ENCODE measurements at places on chromosomes 12 and 14.
A peak's percentile ranks its signal among the peaks of the same experiment; 100 is the strongest.

- DNase-seq = no peak
Measured at GRCh38 chr12:117044790-117045159, 54.4 kb downstream of the TESC start.

GRCh38 chr14:96091149-96091693 lies 52.1 kb downstream of the C14orf132 start:
- DNase-seq = peak; percentile 65

DNA sequence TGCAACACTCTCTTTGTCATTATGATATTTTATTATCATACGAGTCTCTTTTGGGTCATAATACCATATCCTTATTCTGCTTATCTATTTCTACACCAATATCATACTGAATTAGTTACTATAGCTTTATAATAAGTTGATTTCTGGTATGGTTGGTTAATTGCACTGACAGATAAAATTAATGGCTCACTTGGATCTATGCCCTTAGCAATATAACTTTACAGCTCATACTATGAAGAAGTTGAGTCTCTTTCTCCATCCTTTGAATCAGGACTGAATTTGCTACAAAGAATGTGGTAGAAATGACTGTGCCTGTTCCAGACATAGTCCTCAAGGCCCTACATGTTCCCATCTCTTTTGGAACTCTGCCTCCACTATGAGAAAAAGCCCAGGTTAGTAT lies 139.7 kb upstream of the DYRK2 start:
- DNase-seq = no peak

GRCh38 chr12:49901026-49901425 lies 2.7 kb downstream of the FAIM2 start:
- no peak for DNase-seq

DNA sequence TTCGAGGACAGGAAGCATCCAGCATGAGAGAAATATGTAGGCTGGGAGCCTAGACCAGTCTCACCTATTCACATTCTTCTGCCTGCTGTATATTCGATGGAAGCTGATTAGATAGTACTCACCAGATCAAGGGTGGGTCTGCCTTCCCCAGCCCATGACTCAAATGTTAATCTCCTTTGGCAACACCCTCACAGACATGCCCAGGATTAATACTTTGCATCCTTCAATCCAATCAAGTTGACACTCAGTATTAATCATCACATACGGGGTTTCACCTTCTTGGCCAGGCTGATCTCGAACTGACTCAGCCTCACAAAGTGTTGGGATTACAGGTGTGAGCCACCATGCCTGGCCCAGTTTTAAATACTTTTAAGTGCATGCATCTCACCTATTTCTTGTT lies 30.5 kb upstream of the SLC10A1 start:
- no peak for DNase-seq

DNA sequence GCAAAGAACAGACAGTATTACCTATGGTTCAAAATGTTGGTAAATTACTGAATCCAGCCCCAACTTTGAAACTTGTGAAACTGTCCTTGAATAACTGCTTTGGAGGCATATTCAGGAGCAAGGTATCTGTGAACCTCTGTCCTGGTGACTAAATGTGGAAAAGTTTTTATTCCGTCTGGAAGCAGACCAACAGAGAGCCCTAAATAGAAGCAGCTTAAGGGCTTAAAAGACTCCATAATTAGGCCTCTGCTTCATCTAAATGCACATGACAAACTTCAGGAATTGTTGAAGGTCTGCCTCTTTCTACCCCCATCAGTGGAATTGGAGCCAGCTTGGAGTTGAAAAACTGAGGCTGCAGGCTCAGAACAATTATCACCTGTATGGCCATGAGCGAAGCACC lies 276.5 kb downstream of the KCNH5 start:
- DNase-seq = no peak

GRCh38 chr12:57692500-57692899 lies 1.4 kb upstream of the OS9 start:
- no peak for DNase-seq

GRCh38 chr14:32012571-32012970 lies 64.5 kb upstream of the ARHGAP5 start:
- no peak for DNase-seq

DNA sequence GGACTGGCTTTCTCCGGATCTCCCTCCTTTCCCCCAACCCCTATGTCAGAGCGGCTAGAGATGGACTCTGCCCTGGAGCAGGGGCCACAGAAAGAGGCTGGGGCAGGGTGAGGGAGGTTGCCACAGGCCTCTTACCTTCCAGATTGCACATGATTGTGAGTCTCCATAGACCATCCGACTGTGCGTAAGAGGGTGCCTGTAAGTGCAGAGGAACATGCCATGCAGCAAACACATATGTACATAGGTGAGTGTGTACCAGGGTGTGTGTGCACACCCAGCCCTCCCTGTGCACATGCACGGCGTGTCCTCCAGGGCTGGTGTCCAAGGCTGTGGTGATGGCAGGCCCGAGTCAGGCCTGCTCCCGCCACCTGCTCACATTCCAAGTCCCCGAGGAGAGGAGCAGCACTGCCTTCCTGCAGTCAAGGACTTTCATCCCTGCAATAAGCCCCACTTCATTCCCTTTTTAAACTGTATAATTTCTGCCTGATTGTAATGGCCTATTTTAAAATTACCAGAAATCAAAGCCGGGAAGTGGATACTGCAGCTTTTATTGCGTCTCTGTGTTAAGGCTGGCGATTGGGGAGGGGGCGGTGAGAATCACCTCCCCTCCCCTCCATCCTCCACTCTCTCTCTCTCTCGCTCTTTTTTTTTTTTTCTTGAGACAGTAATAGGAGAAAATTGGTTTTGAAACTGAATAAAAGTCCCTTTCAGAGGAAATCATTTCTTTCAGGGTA lies 28.5 kb downstream of the FAM222A start:
- DNase-seq = no peak

GRCh38 chr14:37253905-37254304 lies 56.2 kb downstream of the MIPOL1 start:
- DNase-seq = no peak

GRCh38 chr14:77124345-77125280 lies 17.0 kb downstream of the ZDHHC22 start:
- peak; percentile 75 for DNase-seq

DNA sequence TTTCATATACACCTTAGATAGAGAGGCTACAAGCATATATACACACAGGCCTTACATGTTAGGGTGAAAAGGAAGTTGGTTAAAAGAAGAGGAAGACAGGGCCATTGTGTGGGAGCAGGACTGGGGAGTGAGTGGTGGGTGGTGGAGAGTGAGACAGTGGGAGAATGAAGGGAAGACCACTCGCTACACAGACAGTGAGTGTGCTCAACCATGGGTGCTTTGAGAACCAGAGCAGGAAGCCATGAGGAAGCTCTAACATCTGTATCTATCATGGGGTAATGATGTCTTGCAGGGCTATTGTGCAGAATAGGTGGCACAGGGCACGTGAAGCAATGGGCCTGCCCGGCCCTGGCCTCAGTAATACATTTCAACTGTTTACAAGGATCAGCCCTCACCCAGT lies 11.4 kb upstream of the KRT74 start:
- DNase-seq = no peak

- DNase-seq = no peak
Measured at GRCh38 chr14:21509432-21510143, 1.6 kb downstream of the METTL3 start.

- DNase-seq = no peak
Measured at GRCh38 chr12:93938317-93938716, 210.1 kb upstream of the PLXNC1 start.

- no peak for DNase-seq
Measured at GRCh38 chr12:41254004-41254914, 66.1 kb downstream of the PDZRN4 start.

GRCh38 chr12:53172352-53172751 lies 8.2 kb upstream of the ZNF740 start:
- peak; percentile 59 for DNase-seq

- DNase-seq = no peak
Measured at GRCh38 chr14:75091251-75091650, 21.8 kb downstream of the ZC2HC1C start.

DNA sequence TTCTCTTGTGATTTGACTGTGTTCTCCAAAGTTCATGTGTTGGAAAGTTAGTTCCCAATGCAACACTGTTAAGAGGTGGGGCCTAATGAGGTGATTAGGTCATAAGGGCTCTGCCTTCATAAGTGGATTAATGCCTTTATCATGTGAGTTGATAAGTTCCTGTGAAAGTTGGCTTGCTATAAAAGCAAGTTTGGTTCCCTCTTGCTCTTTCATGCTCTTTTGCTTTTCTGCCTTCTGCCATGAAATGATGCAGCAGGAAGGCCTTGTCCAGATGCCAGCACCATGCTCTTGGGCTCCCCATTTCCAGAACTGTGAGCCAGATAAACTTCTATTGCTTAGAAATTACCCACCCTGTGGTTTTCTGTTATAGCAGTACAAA lies 41.9 kb downstream of the SLC16A7 start:
- no peak for DNase-seq

DNA sequence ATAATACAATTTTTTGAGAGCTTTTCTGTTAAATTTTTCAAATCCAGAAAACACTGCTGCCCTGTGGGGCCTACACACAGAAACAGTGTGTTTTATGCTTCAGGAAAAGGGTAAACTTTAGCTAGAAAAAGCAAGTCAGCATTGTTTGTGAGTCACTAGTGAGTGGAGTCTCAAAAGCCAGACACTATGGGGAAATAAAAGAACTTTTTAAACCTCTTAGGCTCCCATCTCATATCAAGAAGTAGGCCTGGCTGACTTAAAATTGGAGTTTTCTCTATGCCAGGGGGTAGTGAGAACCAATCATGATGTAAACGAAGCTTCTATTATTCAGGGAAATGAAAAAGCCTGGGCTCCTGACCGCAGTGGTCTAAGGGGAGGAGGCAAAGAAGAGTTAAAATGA lies 12.6 kb downstream of the GPR65 start:
- DNase-seq = no peak

- DNase-seq = no peak
Measured at GRCh38 chr12:108370415-108370814, 31.3 kb upstream of the CMKLR1 start.

GRCh38 chr12:122449317-122449716 lies 26.8 kb upstream of the CLIP1 start:
- DNase-seq = no peak

- DNase-seq = no peak
Measured at GRCh38 chr14:60760644-60761364, 26.2 kb downstream of the MNAT1 start.

GRCh38 chr14:33909380-33910084 lies 41.3 kb downstream of the EGLN3 start:
- no peak for DNase-seq

- DNase-seq = no peak
Measured at GRCh38 chr12:24950231-24950834, 1.4 kb upstream of the BCAT1 start.

DNA sequence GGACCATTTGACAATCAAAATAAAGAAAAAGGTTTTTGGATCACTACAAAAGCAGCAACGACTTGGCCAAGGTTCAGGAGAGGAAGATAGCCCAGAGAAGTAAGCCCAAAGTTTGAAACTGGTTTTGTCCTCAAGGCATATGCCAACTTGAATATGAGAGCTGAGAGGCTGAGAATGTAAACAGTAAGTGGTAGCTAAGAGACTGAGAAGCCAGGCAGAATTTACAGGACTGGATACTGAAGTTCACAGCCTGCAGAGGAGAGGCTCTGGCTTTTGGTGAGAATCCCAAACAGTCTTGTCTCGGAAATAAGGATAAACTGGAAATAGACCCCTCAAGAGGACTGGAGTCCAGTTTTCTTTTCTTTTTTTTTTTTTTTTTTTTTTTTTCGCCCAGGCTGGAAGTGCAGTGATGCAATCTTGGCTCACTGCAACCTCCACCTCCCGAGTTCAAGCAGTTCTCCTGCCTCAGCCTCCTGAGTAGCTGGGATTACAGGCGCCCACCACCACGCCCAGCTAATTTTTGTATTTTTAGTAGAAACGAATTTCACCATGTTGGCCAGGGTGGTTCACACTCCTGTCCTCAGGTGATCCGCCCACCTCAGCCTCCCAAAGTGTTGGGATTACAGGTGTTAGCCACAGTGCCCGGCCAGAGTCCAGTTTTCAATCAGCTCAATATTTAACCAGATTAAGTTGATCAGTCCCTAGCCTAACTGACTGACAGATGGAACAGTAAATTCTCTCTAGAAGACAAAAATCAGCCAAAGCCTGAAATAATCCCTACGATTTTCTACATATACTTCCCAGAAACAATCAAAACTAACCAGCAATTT lies 82.6 kb upstream of the COCH start:
- no peak for DNase-seq

GRCh38 chr12:50201987-50202521 lies 34.9 kb upstream of the CERS5 start:
- DNase-seq = no peak

- no peak for DNase-seq
Measured at GRCh38 chr12:109871668-109872314, 8.6 kb downstream of the GLTP start.

DNA sequence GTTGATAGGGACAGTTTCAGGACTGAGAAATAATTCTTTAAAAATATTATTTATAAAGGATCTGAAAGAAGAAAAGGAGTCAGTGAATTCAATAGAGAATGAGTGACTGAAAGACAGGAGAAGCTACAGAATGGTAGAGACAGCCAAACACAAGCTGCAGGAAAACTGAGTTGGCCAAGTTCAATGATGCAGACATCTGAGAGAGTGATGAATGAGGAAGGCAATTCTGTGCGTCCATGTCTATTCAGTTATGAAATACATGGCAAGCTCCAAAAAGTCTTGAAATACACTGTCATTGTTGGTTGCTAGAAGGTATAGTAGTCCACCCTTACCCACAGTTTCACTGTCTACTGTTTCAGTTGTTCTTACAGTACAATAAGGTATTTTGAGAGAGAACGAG lies 6.8 kb downstream of the LRRC74A start:
- DNase-seq = no peak

DNA sequence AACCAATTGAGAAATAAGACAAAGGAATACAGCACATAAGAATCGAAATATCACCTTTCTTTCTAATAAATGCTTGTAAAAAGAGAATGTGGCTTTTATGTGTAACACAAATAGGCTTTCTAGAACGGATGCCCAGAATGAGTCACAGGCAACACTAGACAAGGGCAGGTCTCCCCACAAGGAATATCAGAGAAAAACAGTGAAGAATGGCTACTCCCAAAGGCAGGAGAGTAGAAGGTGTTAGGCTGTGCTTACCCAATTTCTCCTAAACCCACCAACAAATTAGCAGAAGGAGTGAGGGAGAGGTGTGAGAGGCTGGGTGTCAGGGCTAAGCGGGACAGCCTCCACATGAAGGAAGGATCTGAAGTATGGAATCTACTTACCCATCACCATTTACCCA lies 55.2 kb downstream of the GALNT4 start:
- DNase-seq = no peak

DNA sequence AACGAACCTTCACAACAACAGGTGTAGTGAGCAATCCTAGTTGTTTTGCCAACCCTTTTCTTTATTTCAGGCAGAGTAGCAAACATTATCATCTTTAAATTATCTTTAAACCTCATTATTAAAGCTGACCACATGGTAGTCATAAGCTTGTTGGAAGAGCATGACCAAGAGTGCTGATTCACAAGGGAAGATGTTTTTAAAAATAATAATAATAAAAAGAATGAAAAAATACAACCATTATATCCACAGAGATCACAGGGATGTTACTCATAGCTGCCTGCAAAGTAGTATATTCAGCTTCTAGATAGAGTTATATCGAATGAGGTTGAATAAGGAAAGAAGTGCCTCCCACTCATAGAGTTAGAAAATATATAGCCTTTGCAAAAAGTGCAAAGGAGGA lies 101.0 kb upstream of the FLRT2 start:
- DNase-seq = no peak

GRCh38 chr14:60840313-60840712 lies 105.8 kb downstream of the MNAT1 start:
- DNase-seq = no peak

- peak; percentile 46 for DNase-seq
Measured at GRCh38 chr14:73230051-73230450, 7.3 kb upstream of the PAPLN start.

All from coronary artery (tissue), 2 donors.